Esophagus muscularis mucosa (tissue), 4 donors: ENCODE measurements at places on chromosomes 1 and 21. TPM values are rescaled to one million over a fixed set of nuclear protein-coding genes. Genes with fewer than 3 reads are reported as not detected.
A peak's percentile ranks its signal among the peaks of the same experiment; 100 is the strongest.

Gene RIPK4
- 1.7 TPM for total RNA-seq

Gene SLC37A1
- total RNA-seq = 5.4 TPM

Gene SPOCD1
- total RNA-seq = 0.17 TPM

Gene ERICH3
- total RNA-seq = under 0.01 TPM

Gene NR1I3
- not detected for total RNA-seq

Gene NBPF3
- total RNA-seq = 11.1 TPM

Gene EPHA10
- total RNA-seq = 0.83 TPM

Gene RPE65
- total RNA-seq = not detected

Gene MRPL20
- 145 TPM for total RNA-seq

DNA sequence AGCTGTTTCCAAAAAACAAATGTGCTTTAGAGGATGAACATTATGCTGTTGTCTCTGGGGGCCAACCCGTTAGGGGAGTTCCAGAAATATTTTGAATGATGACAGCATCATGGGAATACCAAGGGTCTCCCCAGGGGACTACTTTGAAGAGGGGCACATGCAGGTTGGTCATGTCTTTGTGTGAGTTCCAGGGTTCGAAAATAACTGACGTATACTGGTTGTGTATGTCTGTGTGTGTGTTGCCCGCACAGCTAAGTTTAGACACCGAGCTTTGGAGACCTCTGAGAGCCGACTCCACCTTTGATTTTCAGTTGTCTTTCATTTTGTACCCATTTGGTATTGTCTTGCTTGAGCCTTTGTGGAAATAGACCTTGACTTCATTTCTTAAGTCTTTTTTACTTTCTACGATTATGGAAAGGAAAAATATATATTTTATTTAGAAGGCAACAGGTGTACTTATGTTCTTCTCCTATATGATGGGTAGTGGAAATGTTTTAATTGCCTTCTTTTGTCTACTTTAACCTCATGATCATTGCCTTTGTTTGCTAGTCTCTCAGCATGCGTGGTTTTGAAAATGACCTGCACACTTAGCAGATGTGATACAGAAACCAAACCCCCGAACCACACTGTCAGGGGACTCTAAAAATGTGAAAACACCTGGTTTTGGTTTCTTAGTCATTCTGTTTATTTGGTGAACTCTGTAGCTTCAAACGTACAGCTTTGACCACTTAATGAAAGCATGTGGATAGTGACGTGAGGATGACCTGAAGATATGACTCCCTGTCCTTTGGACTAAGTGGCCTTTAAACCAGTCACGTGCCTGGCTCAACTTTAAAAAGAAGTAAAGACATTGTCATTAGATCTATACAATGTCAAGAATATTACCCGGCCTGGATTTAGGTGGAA, 56.5 kb downstream of the GALNT2 start:
- no peaks in the 10 kb centered on the region for H3K36me3 ChIP-seq
- no peak overlapping the region for H3K4me3 ChIP-seq
- no peak for DNase-seq
- no peaks in the 10 kb centered on the region for H3K27me3 ChIP-seq
- peaks cover 92% of the 10 kb centered on the region for H3K4me1 ChIP-seq

GRCh38 chr1:53738205-53739108, 507 bp downstream of the GLIS1 start:
- H3K4me1 ChIP-seq = peaks cover 26% of the 10 kb centered on the region
- no peak for DNase-seq

- no peaks in the 10 kb centered on the region for H3K27me3 ChIP-seq
- no peaks in the 10 kb centered on the region for H3K4me1 ChIP-seq
- DNase-seq = no peak
Observed at GRCh38 chr1:202154766-202155477, 5.5 kb downstream of the PTPN7 start.

- no peak for DNase-seq
- H3K4me3 ChIP-seq = no peak overlapping the region
- no peaks in the 10 kb centered on the region for H3K36me3 ChIP-seq
Observed at GRCh38 chr1:185398022-185398421, 81.0 kb upstream of the IVNS1ABP start.

- peaks cover 9% of the 10 kb centered on the region for H3K4me1 ChIP-seq
- H3K4me3 ChIP-seq = no peak overlapping the region
- H3K27me3 ChIP-seq = no peaks in the 10 kb centered on the region
- DNase-seq = no peak
Observed at GRCh38 chr1:207670997-207671396, 26.1 kb downstream of the CR1L start.

DNA sequence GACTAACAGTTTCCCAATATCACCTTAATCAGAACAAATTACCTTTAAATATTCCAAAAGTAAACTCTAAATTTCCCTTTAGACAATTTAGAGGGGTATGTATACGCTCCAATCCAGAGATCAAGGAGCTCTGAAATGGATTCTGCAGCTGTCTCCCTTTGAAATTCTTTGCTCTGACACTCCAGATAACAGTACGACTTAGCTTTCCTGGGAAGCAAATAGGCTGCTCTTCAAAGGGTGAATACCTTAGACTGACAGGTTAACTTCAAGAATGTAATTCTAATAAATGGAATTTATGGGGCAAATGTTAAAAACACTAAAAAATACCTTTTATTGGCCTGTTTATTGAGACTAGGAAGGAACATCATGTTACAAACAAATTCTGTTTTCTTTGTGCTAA, 357.2 kb downstream of the USP25 start:
- H3K27me3 ChIP-seq = no peaks in the 10 kb centered on the region
- no peak overlapping the region for H3K4me3 ChIP-seq
- no peaks in the 10 kb centered on the region for H3K36me3 ChIP-seq
- H3K27ac ChIP-seq = no peak overlapping the region
- DNase-seq = no peak
- H3K4me1 ChIP-seq = no peaks in the 10 kb centered on the region

- H3K27ac ChIP-seq = no peak overlapping the region
- no peak for DNase-seq
- H3K4me3 ChIP-seq = no peak overlapping the region
- peaks cover 24% of the 10 kb centered on the region for H3K27me3 ChIP-seq
- no peaks in the 10 kb centered on the region for H3K36me3 ChIP-seq
Observed at GRCh38 chr1:50197216-50197615, 88.5 kb downstream of the ELAVL4 start.

DNA sequence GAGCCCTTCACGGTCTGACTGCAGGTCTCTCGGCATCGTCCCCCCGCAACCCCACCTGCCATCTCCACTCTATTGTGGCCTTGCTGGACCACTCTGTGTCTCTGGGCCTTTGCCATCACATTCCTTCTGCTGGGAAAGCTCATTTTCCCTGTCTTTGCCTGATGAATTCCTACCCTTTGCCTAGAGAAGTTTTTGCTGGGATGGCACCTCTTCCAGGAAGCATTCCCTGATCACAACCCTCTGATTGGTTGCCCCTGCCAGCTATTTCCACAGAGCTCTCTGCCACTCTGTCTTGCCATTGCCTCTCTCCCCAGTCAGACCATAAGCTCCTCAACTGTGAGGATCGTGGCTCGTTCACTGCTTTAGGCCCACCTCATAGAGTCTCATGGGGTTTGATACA, 28.9 kb upstream of the GPR37L1 start:
- no peak for DNase-seq
- H3K4me1 ChIP-seq = no peaks in the 10 kb centered on the region
- H3K36me3 ChIP-seq = no peaks in the 10 kb centered on the region
- H3K27ac ChIP-seq = no peak overlapping the region
- no peak overlapping the region for H3K4me3 ChIP-seq

DNA sequence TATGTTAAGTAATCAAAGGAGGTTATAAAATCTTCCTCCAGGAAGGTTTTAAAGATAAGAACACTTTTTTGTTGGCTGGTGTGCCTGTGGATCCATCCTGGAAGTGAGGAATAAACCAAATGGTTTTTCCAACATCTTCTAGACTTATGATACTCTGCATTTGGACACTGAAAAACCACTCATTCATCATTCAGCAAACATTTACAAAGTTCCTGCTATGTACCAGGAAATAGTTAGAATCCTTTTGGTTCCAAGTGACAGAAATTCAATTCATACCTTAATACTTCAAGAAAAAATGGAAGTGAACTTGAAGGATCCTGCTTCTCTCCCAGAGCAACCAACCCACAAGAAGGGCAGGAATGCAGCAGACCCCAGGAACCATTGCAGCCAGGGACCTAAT, 39.6 kb upstream of the PIGC start:
- no peak for DNase-seq
- no peak overlapping the region for H3K4me3 ChIP-seq
- no peaks in the 10 kb centered on the region for H3K27me3 ChIP-seq
- peaks cover 6% of the 10 kb centered on the region for H3K4me1 ChIP-seq
- H3K36me3 ChIP-seq = no peaks in the 10 kb centered on the region
- H3K27ac ChIP-seq = no peak overlapping the region

GRCh38 chr1:104630567-104631149, 881.0 kb downstream of the AMY1C start:
- no peaks in the 10 kb centered on the region for H3K4me1 ChIP-seq
- DNase-seq = no peak
- no peaks in the 10 kb centered on the region for H3K36me3 ChIP-seq

DNA sequence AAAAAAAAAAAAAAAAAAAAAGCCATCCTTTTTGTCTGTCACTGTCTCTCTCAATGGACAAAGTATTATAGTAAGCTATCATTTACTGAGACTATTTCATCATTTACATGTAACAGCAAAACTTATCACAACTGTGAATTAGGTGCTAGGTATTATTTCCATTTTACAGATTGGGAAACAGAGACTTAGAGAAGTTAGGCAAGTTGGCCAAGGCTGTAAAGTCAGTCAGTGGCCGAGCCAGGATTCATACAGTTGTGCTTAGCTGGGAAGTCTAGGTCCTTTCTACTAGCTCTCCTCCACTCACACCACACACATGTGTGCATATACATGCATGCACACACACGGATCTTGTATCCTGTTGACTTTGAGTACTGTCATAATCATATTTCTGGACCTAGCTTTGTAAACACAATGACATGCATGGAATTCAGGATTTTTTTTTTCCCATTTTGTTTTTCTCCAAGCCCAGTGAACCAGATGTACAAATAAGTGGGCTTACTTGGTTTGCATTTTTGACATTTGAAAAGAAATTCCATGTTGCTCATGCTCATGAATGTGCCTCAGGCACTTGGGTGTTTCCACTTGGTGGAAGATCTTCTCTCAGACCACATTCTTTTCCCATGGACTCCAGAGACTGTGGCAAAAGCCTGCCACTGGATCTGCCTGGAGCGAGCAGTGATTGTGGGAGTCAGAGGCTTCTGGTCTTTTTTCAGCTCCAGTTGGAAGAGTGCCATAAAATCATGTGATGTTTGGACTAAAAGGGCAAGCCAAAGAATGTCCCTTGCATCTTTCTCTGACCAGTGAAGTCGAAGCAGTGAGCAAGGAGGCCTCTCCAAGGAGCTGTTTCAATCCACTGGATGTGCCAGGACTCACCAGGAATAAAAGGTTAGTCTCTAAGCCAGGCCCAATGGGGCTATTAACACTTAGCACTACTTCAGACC, 61.7 kb upstream of the DNAJC6 start:
- peak overlapping the region; percentile 37 for H3K27ac ChIP-seq
- H3K36me3 ChIP-seq = no peaks in the 10 kb centered on the region
- DNase-seq = peak; percentile 55
- H3K4me1 ChIP-seq = peaks cover 10% of the 10 kb centered on the region
- no peak overlapping the region for H3K4me3 ChIP-seq

DNA sequence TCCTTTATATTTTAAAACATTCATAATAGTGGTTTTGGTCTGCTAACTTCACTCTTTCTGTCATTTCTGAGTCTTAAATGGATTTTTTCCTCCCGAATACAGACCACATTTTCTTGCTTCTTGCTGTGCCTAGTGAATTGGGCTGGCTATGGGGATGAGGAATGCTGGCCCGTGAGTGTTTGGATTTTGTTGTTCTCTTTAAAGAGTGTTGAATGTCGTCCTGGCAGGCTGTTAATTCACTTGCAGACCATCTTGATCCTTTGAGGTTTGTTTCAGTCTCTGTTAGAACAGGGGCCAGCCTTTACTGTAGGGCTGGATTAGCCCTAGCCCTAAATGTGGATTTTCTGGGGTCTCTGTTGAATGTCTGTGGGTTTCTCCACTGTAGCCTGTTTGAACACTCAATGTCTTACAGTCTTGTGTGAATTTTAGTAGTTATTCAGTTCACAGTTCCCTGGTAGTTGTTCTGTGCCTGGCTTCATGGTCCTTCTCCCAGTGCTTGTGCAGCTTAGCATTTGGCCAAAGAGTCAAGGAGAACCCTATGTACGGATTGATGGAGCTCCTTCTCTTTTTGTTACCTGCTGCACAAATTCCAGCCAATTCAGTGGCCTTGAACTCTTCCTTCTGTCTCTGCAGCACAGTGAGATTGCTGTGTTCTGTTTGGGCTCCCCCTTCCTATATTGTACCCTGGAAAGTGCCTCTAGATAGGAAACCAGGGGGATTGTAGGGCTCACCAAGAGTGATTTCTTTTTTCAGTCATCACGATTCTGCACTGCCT, 95.7 kb downstream of the DYRK1A start:
- H3K27me3 ChIP-seq = no peaks in the 10 kb centered on the region
- H3K4me3 ChIP-seq = no peak overlapping the region
- peaks cover 77% of the 10 kb centered on the region for H3K4me1 ChIP-seq
- H3K27ac ChIP-seq = peak overlapping the region; percentile 27

- no peak overlapping the region for H3K4me3 ChIP-seq
- H3K27me3 ChIP-seq = no peaks in the 10 kb centered on the region
- DNase-seq = no peak
- peaks cover 35% of the 10 kb centered on the region for H3K4me1 ChIP-seq
Observed at GRCh38 chr1:180952657-180953013, 39.9 kb downstream of the KIAA1614 start.

GRCh38 chr1:7930645-7931445, 9.8 kb downstream of the TNFRSF9 start:
- H3K27ac ChIP-seq = no peak overlapping the region
- no peaks in the 10 kb centered on the region for H3K4me1 ChIP-seq
- peaks cover 1% of the 10 kb centered on the region for H3K27me3 ChIP-seq
- no peak overlapping the region for H3K4me3 ChIP-seq
- no peaks in the 10 kb centered on the region for H3K36me3 ChIP-seq
- DNase-seq = no peak

GRCh38 chr21:21415741-21416140, 417.5 kb downstream of the NCAM2 start:
- H3K36me3 ChIP-seq = no peaks in the 10 kb centered on the region
- H3K27ac ChIP-seq = no peak overlapping the region
- H3K4me3 ChIP-seq = no peak overlapping the region

GRCh38 chr21:14520535-14520934, 25.6 kb downstream of the SAMSN1 start:
- no peak overlapping the region for H3K27ac ChIP-seq
- no peaks in the 10 kb centered on the region for H3K4me1 ChIP-seq
- no peaks in the 10 kb centered on the region for H3K36me3 ChIP-seq
- no peak for DNase-seq
